Stimulated activated CD8-positive, alpha-beta memory T cell treated with anti-CD3 and anti-CD28 coated beads, Interleukin-2, amount 100 ng/mL, for 1 hour (primary cell): ENCODE measurements at places on chromosomes 1 and 21.

- DNase-seq: no peak
These were observed 39.1 kb upstream of the ID3 start for GRCh38 chr1:23598424-23598823.

GRCh38 chr1:77594366-77595112 is 87.9 kb downstream of the ZZZ3 start:
- no peak for DNase-seq

DNA sequence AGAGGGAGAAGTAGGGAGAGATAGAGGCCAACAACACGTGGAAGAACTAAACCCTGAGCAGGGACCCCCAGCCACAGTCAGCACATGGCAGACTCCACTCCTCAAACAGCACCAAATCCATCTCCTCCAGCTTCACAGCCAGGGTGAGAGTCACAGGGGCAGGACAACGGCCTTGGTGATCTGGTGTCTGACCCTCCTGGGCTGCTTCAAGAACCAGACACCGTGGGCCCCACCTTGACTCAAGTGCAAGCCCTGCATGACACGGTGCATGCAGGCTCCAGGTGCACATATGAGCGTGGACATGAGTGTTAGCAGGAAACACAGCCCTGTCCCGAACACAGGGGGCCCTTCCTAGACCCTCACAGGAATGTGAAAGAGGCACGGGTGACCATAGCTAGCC is 21.9 kb downstream of the S100A7 start:
- no peak for DNase-seq

- DNase-seq: no peak
These were observed 296.9 kb upstream of the SGIP1 start for GRCh38 chr1:66237042-66237441.

- no peak for DNase-seq
These were observed 137.2 kb downstream of the DHRS3 start for GRCh38 chr1:12480748-12481362.

DNA sequence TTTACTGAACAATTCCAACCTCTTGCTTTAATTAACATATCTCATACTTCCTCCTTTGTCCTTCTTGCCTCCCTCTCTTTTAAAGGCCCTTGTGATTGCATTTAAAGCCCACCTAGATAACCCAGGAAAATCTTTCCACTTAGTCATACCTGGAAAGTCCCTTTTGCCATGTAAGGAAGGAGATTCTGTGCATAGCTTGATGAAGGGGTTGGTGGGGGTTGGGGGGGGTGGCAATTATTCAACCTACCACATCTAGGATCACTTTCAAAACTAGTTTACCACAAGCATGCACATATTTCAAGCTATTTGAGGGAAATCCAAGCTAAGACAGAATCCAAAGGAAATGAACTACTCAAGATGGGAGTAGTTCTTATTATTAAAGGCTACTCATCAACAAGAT is 249.1 kb upstream of the PTBP2 start:
- no peak for DNase-seq

- DNase-seq: no peak
These were observed 77.0 kb upstream of the POU3F1 start for GRCh38 chr1:38123356-38124135.

- DNase-seq: no peak
These were observed 12.0 kb downstream of the CREG1 start for GRCh38 chr1:167541610-167542009.

- no peak for DNase-seq
These were observed 12.7 kb upstream of the PRELP start for GRCh38 chr1:203462878-203463277.

- no peak for DNase-seq
These were observed 784.4 kb upstream of the ADGRL4 start for GRCh38 chr1:79790950-79791349.

- DNase-seq: no peak
These were observed 115.2 kb downstream of the TGFBR3 start for GRCh38 chr1:91770667-91771268.

DNA sequence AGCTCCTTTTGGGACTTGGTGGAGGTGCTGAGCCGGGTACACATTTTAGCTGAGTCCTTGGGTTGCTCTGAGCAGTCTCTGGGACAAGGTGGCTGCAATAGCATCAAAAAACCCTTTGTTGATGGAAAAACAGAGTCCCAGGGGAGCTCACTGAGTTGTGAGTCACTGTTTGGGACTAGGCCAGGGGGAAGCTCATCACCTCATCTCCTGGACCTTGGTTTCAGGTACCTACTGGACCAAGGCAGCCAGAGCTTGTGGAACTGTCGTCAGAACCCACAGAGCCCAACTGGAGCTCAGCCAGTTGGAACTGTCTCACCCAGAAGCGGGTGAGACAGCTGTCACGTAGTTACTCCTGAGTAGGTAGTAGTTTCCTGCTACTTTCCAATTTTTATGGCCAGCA is 146.7 kb downstream of the HLX start:
- DNase-seq: no peak

DNA sequence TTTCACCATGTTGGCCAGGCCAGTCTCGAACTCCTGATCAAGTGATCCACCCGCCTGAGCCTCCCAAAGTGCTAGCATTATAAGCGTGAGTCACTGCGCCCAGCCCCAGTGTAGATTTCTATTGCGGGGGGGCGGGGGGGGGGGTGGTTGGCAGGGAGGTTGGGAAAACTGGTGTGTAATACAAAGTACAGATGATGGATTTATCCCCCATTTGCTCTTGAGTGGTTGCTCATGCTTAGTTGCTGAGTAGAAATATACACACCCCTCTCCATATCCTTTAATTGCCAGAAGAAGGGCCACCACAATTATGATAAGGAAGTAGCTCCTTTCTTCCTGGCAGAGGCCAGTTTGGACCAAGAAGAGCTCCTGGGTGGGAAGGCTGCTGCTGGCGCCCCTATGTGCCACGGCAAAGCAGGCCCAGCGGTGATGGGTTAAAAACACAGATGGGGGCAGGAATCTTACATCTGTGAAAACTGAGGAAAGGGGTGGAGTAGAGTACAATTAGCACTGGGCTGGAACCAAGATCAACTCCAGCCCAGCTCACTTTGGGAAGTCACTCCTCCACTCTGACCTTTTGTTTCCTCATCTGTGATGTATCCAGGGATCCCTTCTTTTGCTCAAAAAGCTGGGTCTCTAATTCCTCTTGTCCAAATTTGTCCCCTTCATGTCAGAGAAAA is 55.2 kb downstream of the MRPL37 start:
- DNase-seq: no peak

GRCh38 chr1:198465201-198466144 is 75.0 kb downstream of the ATP6V1G3 start:
- DNase-seq: no peak

DNA sequence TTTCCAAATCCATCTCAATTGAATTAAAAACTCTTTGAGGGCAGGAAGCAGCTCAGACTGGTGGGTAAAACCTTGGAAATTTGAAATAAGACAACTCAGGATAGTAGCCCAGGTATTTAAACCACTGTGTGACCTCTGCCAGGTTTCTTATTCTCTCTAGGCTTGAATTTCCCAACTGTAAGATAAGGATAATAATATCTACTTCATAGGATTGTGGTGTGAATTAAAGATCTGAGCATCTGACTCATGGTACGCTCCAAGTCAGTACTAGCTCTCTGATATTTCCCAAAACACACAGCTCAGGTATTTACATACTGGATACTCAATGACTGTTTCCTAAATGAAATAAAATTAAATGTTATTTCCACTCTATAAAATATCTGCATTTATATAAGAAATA is 337.2 kb downstream of the LTN1 start:
- no peak for DNase-seq

- DNase-seq: no peak
These were observed 1.3 kb downstream of the KDM5B start for GRCh38 chr1:202806845-202807450.

- DNase-seq: no peak
These were observed 338.8 kb downstream of the MATN1 start for GRCh38 chr1:30384286-30385245.

- DNase-seq: no peak
These were observed 437.8 kb downstream of the PTBP2 start for GRCh38 chr1:97159342-97159741.

- no peak for DNase-seq
These were observed 40.3 kb upstream of the CCSAP start for GRCh38 chr1:229383188-229383587.

DNA sequence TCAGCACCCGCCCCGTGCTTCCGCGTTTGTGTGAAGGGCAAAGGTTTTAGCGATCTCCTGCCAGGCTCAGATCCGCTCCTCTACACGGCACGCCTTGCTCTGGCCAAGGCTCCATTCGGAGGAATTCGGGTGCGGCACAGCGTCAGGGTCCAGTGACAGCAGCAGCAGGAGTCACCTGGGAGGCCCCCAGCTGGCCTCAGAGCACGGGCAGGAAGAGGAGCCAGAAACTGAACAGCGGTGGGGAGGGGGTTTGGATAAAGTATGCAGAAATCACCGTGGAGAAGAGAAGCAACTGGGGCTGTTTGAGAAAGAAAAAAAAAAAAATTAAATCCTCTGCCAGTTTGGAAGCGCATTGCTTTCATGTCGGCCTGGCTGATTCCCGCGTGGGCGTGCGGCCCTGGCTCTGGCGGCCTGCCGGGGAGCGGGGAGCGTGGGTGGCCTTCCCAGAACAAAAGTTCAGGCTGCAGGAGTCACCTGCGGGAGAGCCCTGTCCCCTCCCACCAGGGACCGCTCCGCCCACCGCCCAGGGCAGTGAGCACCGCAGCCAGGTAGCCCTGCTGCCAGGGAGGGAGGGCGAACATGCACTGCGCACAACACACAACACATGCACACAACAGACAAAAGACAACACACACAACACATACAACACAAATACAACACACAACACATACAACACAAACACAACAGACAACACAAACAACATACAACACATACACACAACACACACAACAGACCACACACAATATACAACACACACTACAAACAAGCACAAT is 107.6 kb downstream of the ETS2 start:
- no peak for DNase-seq

DNA sequence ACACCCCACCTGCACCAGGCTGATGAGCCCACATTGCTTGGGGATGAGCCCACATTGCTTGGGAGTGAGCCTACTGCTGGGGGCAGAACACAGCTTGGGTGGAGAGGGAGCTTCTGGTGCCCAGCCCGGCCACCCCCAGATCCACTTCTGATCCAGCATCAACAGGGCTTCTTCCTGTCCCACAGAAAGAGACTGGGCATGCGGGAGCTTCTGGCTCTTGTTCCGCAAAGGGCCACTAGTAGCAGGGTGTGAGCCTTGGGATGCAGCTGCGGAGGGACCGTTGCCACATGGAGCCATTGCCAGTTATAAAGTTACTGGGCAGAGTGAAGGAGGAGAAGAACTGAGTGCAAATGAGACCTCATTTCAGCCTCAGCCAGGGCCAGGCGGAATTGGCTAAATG is 36.3 kb downstream of the PKP1 start:
- no peak for DNase-seq

GRCh38 chr1:9293241-9293532 is 493 bp downstream of the SPSB1 start:
- no peak for DNase-seq

DNA sequence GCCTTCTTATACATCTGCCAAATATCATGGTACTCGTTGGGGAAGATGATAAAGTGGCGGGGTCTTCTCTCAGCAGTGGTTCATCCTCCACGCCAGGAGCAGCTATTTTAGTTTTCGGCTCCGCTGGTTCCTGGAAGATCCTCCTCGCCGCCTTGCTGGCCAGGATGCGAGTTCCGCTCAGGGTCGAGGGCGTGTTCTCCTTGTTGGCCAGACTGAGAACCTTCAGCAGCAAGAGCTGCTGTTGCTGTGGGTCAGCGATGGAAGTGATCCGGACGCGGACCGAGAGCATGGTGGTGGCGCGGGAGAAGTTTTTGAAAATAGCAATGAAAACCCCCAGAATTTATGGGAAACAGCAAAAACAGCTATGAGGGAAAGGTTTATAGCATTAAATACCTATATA is 11.4 kb upstream of the CFAP126 start:
- no peak for DNase-seq

GRCh38 chr1:231952154-231952553 is 325.6 kb downstream of the DISC1 start:
- no peak for DNase-seq

DNA sequence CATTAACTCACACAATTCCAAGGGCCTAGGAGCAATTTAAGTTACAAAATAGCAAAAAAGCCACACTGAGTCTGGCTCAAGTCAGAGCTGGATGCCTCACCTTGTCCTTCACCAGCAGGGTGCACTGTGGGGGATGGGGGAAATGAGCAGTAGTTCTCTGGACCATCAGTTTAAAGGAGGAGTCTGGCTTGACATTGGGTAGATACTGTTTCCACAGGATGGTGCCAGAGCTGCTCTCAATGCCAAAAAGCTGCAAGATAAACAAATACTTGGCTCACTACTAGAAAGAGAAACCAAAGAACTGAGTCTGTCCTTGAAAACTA is 18.8 kb downstream of the EMC1 start:
- no peak for DNase-seq

DNA sequence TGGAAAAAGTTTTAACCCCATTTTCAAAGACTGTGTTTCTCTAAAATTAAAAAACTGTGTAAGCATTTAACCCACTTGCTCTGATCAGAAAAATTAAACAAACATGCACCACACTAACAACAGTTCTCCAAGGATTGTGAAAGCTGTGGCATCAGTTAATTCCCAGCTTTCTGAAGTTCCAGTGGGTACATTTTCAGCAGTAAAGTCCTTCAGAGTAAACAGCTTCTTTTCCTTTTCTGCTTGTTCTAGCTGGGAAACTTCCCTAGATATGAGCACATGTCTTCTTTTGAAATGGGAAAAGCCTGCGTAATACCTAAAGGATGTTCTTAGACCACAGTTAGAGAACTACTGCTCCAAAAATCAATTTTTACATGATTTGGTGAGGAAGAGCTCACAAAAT is 11.1 kb downstream of the PRRX1 start:
- no peak for DNase-seq

DNA sequence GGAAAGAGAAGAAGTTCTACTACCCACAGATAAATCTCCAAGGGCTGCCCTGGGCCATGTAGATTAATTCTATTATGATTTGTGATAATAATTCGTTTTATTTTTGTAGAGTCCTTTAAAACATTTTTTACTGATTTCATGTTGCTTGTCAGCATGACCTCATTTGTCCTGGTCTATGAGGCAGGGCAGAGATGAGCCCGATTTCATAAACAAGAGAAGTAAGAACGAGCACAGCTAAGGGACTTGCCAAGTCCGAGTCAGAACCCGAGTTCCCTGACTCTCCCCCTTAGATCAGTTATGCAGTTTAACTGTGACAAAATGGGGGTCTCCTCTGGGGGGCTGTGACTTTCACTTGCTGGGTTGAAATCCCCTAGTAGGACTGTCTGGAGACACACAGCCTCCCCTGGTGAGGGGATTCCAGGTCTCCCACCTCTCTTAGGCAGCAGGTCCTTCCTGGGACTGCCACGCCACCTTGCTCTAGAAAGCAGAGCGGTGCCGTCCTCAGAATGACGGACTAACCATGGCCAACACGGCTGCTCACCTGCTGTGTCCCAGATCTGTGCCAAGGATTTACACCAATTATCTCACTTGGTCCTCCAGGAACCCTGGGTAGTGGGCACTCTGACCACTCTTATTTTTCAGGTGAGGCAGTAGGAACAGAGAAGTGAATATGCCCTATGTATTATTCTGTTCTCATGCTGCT is 31.0 kb upstream of the SOX13 start:
- no peak for DNase-seq

GRCh38 chr1:64543831-64544230 is 73.9 kb downstream of the CACHD1 start:
- DNase-seq: no peak
